ENCODE measurements at places on chromosomes 13 and 19. TPM values are rescaled to one million over a fixed set of nuclear protein-coding genes. Genes with fewer than 3 reads are reported as not detected.

The MEDAG gene
- total RNA-seq, result 5.5 TPM

The NLRP5 gene
- total RNA-seq, result not detected

The SIAH3 gene
- not detected for total RNA-seq

The ZNF578 gene
- total RNA-seq, result 1.5 TPM

The SMIM44 gene
- not detected for total RNA-seq

The BRSK1 gene
- total RNA-seq, result 1.3 TPM

The GGN gene
- not detected for total RNA-seq

The TNFRSF19 gene
- 17.9 TPM for total RNA-seq

The SIX5 gene
- total RNA-seq, result 15.5 TPM

The SLITRK5 gene
- 0.09 TPM for total RNA-seq

DNA sequence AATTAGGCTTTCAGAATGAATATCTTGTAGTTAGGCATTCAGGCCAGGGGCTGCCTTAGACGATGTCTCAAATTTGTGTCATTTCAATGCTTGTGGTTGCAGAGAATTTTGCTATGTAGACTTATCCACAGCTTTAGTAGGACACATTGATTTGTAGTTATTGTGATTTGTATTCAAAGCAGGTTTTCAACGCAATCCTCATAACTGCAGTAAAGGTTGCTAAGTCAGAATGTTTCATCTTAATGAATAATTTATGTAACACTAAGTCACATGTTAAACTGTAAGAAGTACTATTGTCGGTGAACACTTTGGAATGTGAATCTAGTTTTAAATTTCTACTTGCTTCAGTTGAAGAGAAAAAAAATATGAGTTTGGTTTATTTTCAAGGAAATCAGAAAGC lies 1117.2 kb upstream of the SPRY2 start:
- no peak for DNase-seq

GRCh38 chr13:84279166-84279565 lies 396.9 kb upstream of the SLITRK1 start:
- no peak for DNase-seq

- DNase-seq, result no peak
Measured at GRCh38 chr19:38830039-38830733, 1.4 kb downstream of the ECH1 start.

GRCh38 chr19:18898607-18899408 lies 2.9 kb upstream of the CERS1 start:
- DNase-seq, result no peak

- DNase-seq, result no peak
Measured at GRCh38 chr13:67200183-67200582, 30.0 kb downstream of the PCDH9 start.

DNA sequence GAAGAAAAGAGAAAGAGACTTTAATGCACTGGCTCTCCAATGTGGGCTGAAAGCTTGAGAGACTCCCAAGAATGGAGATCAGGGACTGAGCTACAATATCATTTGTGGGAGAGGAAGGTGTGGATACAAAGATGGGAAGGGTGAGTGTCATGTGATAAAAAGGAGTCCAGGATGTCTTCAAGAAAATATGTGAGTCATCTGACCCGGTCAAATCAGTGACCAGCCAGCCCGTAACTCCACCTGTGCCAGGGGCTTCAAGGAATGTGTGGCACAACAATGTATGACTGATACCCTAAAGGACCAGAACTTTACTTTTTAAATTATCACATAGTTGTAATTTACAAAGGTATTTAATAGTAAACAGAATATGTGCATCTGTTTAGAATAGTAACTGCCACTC lies 97.2 kb downstream of the DOCK9 start:
- no peak for DNase-seq

DNA sequence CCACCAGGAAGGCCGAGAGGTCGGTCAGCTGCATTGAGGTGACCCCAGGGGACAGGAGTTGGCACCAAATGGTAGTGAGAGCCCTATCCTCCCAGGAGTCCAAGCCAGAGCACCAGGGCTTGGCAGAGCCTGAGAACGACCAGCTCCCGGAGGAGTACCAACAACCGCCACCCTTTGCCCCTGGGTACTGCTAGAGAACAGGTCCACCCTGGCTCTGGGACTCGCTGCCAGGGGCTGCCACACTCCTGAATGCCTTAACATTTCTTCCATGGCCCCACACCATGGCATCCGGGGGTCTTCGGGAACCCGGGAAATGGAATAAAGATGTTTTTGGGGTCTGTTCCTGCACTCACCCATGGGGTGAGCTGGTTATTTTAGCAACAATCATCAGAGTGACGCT lies 14.1 kb downstream of the HSH2D start:
- no peak for DNase-seq

- DNase-seq, result no peak
Measured at GRCh38 chr13:25179832-25180774, 8.0 kb upstream of the AMER2 start.

- DNase-seq, result no peak
Measured at GRCh38 chr13:91776611-91777193, 378.3 kb downstream of the GPC5 start.

GRCh38 chr13:31214435-31214834 lies 14.7 kb downstream of the B3GLCT start:
- no peak for DNase-seq

GRCh38 chr13:29474991-29475390 lies 120.5 kb downstream of the SLC7A1 start:
- DNase-seq, result no peak

- DNase-seq, result no peak
Measured at GRCh38 chr19:21084343-21084742, 2.3 kb downstream of the ZNF714 start.

DNA sequence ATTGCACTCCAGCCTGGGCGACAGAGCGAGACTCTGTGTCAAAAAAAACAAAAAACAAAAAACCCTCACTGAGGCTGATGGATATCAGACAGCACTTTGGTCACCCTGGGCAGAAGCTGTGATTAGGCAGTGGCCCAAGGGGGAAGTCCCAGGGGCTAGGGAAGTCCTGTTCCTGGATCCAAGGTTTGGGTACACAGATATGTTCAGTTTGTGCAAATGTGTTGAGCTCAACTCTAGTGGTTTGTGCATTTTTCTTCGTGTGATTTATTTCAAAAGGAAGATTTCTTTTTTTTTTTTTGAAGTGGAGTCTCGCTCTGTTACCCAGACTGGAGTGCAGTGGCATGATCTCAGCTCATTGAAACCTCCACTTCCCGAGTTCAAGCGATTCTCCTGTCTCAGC lies 12.3 kb downstream of the MEF2B start:
- no peak for DNase-seq

DNA sequence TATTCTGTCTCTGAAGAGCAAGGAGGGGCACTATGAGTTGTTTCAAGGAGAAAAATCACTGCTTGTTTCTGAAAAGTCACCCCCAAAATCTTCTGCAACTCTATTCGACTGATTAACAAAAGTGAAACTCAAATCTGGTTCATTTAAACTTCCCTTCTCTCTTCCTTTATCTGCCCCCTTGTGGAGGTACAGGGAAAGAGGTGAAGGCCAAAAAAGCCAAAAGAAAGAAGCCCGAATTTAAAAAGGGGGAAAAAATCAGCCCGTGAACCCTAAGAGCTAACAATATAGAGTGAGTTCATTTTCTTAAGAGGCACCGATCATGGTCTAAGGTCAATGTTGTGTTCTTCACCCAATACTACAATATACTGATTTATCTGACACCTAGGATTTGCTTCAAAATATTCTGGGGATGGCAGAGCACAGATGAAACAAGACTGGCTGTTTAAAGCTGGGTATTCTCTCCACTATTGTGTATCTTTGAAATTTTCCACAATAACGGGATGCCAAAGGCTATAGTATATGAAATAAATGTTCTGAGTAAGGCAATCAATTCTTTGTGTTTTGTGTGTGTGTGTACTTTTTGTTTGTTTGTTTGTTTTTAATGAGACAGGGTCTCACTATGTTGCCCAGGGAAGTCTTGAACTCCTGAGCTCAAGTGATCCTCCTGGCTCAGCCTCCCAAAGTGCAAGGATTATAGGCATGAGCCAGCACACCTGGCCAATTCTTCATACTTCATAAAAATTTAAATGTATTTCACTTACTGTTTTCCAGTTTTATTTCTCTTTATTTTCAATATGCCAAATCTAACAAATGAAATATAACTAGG lies 55.0 kb upstream of the EEF1AKMT1 start:
- no peak for DNase-seq

DNA sequence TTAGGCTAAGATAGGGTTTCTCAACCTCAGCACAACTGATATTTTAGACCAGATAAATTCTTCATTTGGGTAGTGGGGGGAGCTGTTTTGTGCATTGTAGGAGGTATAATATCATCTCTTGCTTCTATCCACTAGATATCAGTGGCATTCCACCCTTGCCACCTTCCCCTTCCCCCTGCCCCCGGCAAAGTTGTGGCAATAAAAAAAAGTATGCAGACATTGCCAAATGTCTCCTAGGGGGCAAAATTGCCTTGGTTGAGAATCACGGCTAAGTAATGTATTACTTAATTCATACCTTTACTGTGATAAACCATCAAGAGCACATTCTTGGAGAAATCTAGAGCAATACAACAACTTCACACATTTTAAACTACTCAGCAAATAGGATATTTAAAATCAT lies 51.4 kb downstream of the UBL3 start:
- no peak for DNase-seq

- no peak for DNase-seq
Measured at GRCh38 chr13:77545626-77546412, 10.3 kb downstream of the SCEL start.

DNA sequence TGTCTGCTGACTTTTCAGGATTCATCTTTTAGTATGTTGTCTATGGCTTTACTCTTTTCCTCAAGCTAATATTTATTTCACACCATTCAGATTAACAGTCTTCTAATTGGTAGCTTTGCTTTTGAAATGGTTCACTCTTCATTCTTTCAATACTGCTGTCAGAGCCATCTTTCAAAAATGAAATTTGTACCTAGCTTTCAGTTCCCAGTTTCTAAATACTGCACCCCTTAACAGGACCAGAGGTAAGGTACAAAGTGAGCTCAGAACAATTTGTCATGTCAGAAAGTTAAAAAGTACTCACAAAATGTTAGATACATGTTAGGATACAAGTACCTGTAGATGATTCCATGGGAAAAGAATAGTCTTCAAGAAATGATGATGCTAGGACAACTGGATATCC lies 83.0 kb downstream of the FNDC3A start:
- no peak for DNase-seq

Data from upper lobe of right lung (tissue), 1 donor.